ENCODE measurements at places on chromosomes 13 and 19.
A peak's percentile ranks its signal among the peaks of the same experiment; 100 is the strongest.

DNA sequence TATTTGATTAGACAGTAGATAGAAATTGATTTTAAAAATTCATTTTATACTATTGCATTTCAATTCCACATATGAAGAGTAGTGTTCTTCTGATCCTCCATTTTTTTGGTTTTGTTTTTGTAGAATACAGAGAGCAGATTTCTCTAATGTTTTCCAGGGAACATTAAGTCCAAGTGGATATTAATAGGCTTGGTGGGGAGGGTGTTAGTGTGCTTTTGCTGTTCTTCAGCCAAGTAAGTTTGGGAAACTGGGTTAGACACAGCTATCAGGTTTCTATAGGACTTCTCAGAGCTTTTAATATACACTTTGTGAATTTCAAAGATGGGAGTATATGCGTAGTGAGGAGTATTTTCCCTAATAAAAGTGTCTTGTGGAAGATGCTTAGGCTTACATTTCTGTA is 21.8 kb downstream of the NAA16 start:
- no peak for DNase-seq

- peak; percentile 62 for DNase-seq
These were observed 5.2 kb upstream of the CDC16 start for GRCh38 chr13:114229506-114229905.

DNA sequence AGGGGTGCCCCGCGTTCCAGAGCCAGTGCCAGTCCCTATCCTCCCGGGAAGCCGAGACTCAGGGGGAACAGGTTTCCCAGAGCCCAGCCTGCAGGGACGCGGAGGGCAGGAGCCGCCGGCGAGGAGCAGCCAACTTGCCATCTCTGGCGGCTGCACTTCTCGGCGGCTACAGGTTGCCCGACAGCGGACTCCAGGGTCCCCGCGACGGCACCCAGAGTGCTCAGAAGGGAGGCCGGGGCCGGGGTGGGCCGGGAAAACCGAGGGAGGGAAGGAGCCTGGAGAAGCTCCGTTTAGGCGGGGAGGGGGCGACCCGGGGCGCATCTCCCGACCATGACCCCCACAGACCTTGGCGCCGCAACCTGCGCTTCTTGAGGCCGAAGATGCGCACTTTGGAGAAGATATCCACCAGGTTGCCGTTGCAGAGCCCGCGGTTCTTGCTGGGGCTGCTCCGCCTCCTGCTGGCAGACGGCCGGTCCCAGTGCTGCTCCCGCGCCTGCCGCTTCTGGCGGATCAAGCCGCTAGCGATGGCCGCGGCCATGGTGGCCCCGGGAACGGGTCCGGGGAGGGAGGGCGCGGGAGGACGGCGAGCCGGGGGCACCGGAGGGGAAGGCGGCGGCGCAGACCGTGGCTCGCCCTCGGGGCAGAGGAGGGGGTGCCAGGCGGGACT is 463.8 kb downstream of the ITGBL1 start:
- DNase-seq, result no peak

DNA sequence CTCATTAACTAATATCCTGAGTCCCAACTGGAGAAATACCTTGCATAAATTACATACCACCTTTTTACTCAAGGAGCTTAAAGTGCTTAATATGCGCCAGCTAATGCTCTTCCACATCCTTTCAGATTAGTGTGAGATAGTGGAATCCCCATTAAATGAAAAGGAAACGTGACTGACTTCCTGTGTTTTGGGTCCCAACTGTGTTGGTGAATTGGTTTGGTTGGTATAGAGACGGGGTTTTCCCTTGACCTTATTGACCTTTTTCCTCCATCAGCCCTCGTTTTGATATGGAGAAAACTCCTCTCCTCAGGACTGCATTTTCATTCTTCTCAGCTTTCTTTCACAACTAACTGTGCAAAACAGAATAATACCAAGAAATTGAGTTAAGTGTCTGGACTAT is 163.5 kb downstream of the PAN3 start:
- DNase-seq, result no peak

DNA sequence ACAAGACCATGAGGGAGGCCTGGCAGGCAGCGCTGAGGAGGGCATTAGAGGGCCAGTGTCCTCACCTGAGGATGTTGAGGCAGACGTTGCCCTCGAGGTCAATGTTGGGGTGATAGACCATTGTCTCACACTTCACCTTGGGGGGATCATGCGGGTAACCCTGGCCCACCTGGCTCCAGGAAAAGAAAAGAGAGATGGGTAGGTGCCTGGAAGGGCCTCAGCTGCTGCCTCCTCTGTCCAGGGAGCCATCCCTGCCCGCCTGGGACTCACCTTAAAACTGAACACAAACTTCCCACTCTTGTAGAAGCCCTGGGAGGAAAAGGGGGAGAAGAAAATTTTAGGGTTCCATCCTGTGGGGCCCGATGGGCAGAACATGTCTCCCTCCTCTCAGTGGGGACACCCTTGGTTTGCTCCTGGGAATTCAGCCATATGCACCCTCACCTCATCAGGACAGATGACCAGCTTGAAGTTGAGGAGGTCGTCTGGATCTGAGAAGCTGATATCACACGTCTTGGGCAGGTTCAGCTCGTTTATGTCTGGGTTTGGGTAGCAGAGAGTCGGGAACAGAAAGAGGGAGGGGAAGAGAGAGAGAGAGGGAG is 1.7 kb downstream of the UBE2M start:
- no peak for DNase-seq

GRCh38 chr19:43780706-43781525 is at the start of gene KCNN4:
KCNN4 (minus strand) TSS chr19:43780973; CDS start chr19:43780861, 112 bp downstream.
- DNase-seq, result peak; percentile 62

DNA sequence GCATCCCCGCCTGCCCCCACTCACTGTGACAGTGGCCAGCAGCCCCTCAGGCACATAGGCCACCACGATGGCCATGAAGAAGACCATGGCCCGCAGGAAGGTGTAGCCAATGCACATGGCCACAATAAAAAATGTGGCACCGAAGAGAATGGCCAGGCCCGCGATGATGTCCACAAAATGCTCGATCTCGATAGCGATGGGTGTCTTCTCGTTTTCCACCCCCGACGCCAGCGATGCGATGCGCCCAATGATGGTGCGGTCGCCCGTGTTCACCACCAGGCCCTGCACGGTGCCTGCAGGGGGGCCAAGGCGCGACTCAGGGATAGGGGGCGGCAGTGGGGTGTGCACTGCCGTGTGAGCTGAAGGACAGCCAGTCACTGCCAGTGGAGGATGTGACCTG is 3.7 kb downstream of the ATP4A start:
- DNase-seq, result no peak

- no peak for DNase-seq
These were observed 208.8 kb downstream of the SLITRK6 start for GRCh38 chr13:85590231-85590931.

GRCh38 chr13:76148926-76149325 is 512.8 kb downstream of the LMO7 start:
- DNase-seq, result peak; percentile 80

DNA sequence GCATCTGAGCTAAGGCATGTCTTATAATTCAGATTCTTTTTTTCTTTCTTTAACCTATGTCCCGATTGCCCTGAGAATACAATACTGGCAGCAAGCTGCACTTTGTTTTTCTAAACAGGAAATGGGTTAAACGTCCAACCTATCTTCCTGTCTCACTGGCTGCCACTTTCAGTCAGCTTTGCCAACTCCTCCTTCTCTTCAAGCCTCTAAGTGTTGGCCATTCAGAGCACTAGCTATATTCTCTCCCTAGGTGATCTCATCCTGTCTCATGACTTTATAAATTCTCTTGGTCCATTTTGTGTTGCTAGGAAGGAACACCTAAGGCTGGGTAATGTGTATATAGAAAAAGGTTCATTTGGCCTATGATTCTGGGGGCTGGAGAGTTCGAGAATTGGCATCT is 109.5 kb upstream of the TSC22D1 start:
- DNase-seq, result no peak

- DNase-seq, result no peak
These were observed 14.5 kb upstream of the CERS4 start for GRCh38 chr19:8194528-8195267.

DNA sequence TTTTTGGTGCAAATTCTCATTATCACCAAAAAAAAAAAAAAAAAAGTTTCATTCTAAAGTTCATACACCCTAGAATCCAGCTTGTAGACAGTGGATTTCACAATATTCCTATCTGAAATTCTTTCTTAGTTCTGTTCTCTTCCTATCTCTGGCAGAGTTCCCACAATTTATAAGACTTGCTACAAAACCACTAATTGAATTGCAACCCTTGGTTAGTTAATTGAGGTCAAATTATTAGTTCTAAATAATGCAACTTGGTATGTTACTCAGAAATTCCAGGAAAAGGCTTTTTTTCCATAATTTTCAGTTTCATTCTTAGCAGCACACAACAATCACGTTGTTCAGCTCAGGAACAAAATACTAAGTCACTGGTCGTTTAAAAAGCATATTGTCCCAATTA is 58.5 kb downstream of the SPATA13 start:
- peak; percentile 63 for DNase-seq

GRCh38 chr19:48333467-48334384 is 8.4 kb downstream of the EMP3 start:
- DNase-seq, result peak; percentile 92

DNA sequence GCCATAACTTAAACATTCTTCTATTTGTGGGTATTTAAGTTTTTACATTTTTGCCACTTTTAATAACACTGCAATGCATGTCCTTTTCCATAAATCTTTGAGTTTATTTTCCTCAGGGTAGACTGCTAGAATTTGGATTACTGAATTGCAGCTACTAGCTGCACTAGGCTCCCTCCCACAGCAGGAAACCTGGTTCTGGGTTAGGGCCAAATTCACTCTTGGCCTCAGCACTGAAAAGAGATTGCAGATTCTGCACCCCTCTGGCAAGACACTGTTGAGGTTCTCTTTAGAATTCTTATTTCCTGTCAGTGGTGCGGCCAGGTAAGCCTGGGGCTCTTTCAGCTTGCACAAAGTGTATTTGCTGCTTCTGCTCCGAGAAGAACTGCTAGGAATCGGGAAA is 155.7 kb downstream of the ENOX1 start:
- no peak for DNase-seq

DNA sequence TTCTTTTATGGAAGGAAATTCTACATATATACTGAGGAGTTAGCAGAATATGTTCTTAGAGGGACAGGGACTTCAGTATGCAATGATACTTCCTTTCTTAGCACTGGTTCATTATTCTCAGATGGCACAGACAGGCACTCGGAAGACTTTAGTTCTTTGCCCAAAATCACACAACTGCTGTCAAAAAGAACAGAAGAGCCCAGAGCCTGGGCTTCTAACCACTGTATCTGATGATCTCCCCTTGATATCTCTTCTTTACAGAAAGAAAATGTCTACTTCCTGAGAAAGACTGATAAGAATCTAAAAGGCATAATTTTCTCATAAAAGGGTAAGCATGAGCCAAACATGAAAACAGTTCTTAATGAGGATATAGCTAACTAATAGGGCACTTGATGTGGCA is 2034.2 kb upstream of the PRR20A start:
- no peak for DNase-seq

All from AG10803 (cell line).